SK-N-SH (cell line): ENCODE measurements at places on chromosomes 5 and 9.
A peak's percentile ranks its signal among the peaks of the same experiment; 100 is the strongest.

GRCh38 chr9:36008774-36009300 lies 27.9 kb upstream of the RECK start:
- DNase-seq: peak; percentile 77

DNA sequence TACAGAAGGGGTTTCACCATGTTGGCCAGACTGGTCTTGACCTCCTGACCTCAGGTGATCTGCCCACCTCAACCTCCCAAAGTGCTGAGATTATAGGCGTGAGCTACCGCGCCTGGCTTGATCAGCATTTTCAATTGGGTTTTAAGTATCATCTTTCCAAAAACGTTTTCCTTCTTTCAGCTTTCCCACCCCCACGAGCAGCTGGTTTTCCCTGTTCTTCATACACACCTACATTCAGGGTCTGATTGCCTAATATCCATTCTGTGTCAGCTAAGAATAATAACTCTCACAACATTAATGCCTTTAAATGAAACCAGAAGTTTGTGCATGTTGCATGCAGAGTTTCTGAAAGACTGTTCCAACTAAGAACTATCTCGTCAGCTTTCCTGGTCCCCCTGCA lies 38.3 kb downstream of the RFK start:
- DNase-seq: no peak

DNA sequence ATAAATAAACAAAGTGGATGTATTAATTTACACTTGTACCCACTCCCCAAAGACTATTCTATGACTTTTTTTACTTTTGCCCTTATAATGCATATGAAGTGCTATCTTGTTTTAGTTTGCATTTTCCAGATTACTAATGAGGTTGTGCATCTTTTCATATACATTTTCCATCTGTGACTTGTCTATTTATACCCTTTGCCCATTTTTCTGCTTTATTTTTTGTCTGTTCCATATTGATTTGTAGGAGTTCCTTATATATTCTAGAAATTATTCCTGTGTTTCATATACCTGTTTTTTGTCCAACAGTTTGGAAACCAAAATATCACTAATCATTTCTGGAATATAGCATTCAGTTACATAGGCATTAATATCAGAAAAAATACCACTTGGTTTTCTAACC lies 54.0 kb upstream of the SLC30A5 start:
- DNase-seq: no peak

DNA sequence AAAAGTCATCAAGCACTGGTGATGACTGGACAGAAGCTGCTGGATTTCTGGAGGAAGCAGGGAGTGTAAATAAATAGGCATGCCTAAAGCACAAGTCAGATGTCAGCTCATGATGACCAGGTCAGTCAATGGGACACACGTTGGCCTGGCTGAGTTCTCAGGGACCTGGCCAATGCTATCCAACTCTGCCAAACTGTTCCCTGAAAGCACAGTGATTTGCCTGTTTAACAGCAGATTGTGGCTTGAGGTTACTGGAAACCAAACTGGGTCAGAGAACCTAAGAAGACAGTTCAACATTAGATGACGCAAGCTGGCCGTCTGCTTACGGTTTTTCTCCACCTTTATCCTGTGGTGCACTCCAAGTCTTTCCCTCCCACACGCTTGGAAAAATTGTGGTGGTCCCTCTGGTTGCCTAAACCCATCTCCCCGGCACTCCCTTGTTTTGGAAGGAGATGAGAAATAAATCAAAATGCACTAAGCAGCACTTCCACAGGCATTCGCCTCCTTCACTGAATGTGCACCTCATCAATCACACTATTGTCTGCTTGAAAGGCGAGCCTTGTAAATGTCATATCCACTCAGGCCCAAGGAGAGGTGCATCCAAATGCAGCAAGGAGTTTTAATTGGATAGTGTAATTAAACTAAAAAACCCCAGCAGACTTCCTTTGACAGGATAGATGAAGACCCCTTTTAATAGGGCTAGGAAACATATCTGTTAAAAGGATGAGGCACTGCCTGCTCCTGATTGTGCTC lies 199.4 kb downstream of the GAPVD1 start:
- DNase-seq: no peak

DNA sequence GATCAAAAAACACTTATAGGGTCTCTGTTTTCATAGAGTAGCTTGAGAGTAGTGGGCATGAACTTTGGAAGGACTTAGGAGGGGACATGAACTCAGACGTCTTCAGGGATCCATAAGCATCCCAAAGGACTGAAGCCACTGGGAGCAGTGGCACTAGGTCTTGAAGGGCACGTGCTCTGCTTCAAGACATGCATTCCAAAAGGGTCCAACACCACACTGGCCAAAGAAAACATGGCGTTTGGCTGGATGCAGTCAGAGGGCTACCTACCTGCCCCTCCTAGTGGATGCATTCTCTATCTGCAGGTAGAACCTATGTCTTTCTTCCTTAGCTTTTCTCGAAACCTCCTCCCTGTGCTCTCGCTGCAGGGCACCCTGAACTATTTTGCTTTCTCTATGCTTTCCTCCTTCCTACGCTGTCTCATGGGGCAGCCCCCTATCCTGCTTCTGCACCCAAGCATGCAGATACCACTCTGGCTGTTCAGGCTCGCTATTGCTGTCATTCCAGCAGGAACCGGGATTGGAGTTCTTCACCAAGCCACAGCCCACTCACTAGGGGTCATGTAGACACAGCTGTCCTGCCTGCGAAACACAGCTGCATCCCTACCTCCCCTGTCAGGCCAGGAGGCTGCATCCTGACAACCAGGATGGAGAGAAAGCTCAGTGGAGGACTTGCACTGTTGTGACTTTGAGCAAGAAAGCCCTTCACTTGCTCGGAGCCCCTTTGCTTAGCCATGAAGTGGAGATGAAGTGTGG lies 11.9 kb downstream of the FAM240B start:
- DNase-seq: no peak

DNA sequence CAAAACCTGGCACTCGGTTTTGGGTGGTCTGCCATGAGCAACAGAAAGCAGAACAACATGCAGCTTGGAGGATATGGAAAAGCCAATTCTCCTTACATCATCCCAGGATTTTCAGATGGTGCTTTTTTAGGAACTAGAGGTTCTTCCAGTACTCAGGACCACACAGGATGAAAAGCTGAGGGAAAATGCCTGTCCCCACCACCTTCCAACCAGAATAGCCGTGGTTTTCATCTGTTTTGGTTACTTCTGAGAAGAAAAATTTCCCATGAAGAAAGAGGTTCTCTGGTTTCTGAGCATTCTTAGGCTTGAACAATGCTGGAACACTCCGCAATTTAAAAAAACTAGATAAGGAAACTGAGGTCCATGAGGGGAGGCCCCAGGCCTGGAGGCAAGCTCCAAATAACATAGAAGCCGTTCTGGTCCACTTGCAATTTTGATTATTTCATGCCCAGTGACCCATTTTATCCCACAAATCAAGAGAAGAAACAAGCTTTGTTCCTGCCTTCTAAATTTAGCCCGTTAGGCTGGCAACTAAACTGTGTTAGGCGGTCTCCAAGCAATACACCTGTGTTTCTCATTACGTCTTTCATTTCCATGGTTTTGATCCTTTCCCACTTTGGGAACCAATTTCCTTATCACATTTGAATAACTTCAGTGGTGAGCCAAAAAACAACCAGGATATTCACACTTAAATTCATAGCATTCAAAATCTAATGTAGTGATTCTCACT lies 79.2 kb upstream of the SPIN1 start:
- DNase-seq: no peak

GRCh38 chr9:34547960-34548611 lies 25.3 kb upstream of the ENHO start:
- peak; percentile 93 for DNase-seq

DNA sequence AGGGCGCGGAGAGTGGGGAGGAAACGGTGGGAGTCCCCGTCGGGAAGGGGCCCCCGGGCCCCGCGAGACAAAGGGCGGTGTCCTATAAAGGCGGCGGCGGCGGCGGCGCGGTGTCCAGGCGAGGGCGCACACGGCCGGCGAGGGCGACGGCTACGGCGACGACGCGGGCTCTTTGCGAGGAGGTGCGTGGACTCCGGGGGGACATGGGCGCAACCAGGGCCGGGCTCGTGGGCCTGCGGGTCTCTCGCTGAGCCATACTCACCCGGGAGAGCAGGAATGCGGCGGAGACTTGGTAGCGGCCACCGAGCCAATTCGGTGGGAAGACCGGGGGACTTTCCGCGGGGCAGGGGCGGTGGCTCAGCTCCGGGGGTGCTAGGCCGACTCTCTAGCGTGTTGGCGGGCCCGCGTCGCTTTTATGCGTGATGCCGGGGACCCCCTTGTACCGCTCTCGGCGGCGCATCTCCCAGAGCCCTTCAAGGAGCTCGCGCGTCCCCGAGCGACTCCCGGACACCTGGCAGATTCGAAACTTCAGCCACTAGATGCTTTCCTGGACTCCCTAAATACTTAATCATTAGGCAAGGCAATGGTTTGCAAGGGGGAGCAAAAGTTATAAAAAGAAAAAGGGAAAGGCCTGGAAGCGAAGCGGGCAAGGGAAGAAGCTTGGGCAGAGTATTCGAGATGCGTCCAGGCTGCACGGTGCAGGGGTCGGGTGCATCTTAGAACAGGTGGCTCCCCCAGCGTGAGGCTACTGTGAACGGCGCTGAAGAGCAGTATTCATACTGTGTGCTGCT lies 5.9 kb upstream of the TAL2 start:
- peak; percentile 86 for DNase-seq

DNA sequence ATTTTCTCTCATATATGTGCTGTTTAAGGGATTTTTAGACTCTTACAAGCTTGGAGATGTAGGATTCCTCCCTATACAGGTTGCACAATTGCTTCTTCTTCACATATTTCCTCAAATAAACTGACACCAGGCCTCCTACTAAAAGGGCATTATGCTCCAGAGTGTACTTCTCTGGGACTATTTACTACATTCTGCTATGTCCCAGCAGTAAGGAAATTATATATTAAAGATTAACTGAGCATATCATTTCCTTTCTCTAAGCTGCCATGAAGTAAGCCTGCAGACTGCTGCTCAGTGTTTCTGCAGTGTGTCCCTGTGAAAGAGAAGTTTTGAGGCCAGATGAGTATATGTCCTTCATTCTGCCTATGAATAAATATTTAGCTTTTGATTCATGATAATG lies 356.9 kb upstream of the NUDT12 start:
- DNase-seq: no peak

GRCh38 chr9:91258451-91258850 lies 103.3 kb downstream of the AUH start:
- DNase-seq: no peak

- no peak for DNase-seq
Measured at GRCh38 chr5:58273711-58274110, 186.2 kb downstream of the PLK2 start.

DNA sequence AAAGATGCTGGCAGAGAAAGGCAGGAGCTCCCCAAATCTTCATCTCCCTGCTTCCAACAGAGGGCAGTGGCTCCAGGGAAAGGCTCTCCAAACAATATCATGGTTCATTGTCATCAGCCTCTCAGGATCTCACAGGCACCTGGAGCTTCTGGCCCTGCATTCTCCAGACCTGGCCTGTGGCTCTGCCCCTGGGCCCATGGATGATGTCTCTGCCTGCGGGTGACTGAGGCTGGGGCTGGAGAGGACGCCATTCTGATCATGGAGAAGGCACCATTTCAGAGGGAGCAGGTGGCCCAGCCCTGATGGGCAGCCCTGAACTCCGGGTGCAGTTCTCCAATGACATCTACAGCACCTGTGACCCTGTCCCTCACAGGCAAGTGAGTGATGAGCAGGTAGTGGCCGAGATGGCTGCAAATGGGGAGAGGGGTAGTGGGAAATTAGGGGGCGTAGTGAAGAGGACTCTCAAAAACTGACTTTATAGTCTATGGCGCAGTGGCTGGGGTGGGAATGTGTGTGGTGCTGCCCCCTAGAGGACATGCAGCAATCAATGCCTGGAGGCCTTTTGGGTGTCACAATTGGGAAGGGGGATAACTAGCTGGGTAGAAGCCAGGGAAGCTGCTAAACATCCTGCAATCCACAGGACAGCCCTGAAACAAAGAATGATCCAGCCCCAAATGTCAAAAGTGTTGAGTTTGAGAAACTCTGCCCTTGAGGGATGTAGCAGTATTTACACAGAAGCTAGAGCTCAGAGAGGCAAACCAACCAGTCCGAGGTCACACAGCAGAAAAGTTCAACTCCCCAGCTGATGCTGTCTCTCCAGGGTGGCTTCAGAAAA lies 3.2 kb downstream of the SH3PXD2B start:
- peak; percentile 64 for DNase-seq

GRCh38 chr9:126125992-126126409 lies 200.6 kb upstream of the MVB12B start:
- peak; percentile 33 for DNase-seq

GRCh38 chr9:68966496-68966944 lies 47.4 kb downstream of the PRKACG start:
- no peak for DNase-seq

GRCh38 chr9:12633016-12633765 lies 60.0 kb upstream of the TYRP1 start:
- no peak for DNase-seq

DNA sequence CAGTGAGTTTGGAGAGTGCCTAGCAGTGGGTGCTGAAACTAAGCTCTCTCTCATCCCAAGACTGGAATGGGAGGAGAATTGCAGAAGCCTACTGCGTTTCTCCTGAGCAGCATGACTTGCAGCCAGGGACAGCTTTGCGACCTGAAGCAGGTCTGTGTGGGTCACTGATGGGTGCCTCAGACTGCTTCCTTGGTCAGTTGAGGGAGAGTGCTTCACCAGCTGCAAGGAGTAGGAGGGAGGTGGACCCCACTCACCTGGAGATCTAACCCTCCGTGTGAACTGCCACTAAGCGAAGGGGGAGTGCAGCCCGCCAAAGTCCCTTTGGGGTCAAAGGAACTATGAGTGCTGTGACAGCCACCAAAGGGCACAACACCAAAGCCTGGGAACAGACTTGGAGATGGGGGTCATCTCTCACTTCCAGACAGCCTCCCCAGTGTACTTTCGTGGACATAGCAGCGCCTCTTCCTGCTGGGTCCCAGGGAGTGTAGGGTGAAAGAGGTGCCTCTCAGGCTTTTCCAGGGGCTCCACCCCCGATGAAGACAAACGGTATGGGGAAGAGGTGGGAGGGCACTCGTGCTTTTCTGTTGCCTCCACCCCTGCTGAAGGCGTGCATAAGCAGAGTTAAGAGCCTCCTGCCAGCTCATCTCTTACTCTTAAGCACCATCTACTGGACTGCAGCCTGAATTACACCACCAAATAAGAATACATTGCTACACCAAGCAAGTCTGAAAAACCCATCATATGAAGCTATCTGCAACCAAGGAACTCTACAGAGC lies 34.3 kb upstream of the MACIR start:
- peak; percentile 45 for DNase-seq

DNA sequence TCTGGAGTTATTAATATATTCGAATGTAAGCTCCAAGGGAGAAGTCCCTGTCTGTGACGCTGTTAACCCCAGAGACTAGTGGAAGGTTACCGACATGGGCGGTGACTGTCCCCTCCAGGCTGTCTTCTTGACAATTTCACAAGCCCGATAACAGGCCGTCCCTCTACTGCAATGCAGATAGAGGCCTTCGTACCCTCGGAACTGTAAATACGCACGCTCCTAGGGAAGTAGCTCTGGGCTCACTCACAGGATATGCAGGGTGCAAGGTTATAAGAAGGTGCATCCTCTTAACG lies 680 bp upstream of the RFK start:
- peak; percentile 70 for DNase-seq

GRCh38 chr5:33261747-33262146 lies 179.0 kb upstream of the TARS1 start:
- no peak for DNase-seq
